Stimulated activated CD8-positive, alpha-beta memory T cell treated with anti-CD3 and anti-CD28 coated beads, Interleukin-15, amount 100 ng/mL, for 4 hours (primary cell): ENCODE measurements at places on chromosomes 4 and X.

DNA sequence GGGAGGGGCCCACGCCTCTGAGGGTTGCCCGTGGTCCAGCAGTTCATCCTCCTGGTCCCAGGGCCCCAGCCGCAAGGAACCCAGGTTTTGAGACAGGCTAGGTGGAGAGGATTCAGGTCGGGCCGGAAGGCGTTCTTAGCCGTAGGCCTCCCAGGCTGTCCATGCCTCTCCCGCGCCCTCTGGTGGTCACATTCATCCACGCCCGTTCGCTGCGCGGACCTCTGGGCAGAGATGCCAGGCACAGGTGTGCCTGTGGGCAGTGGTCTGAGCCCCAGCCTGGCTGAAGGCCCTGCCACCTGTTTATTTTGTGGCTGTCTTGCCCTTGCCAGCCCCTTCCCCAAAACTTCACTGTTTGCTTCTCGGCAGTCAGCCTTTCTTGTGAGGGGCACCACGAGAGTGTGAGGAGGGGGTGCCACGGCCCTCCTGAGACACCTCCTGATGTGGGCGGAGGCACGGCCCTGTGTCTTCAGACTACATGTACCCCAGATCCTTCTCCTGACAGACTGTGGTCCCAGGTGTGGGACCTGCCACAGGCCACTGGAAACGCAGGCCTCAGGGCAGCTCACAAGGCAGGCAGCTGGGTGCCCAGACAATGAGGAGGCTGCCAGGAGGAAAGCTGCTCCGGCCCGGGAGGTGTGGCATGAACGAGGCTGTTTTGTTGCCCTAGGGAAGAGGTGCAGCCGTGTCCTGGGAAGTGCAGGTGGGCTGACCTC, 5.0 kb downstream of the UVSSA start:
- peak; percentile 60 for DNase-seq

DNA sequence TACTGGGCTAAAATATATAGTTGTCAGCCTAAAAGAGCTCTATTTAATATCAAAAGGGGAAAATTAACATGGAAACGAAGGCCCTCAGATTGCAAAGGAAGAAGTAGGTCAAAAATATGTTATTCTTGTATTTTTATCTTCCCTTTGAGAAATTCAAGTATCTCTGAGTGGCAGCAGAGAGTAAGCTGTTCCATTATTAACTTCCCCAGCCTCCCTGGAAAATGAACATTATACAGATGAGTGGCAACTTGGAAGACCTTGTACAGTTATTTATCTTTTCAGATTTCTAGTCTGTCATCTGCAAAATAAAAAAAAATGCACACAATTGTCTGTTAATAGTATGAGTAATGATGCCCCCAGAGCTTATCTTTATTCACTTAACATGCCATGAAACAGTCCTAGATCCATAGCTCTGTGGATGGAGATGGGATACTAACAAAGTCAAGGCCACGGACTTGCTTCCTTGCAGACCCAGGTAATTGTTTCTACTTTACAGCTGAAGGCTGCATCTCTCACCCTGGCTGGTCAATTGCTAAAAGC, 93.0 kb downstream of the CORIN start:
- DNase-seq: no peak

- no peak for DNase-seq
These were observed 180.6 kb downstream of the RNF150 start for GRCh38 chr4:140952717-140953116.

- no peak for DNase-seq
These were observed 1.0 kb downstream of the SHISA3 start for GRCh38 chr4:42398171-42398870.

DNA sequence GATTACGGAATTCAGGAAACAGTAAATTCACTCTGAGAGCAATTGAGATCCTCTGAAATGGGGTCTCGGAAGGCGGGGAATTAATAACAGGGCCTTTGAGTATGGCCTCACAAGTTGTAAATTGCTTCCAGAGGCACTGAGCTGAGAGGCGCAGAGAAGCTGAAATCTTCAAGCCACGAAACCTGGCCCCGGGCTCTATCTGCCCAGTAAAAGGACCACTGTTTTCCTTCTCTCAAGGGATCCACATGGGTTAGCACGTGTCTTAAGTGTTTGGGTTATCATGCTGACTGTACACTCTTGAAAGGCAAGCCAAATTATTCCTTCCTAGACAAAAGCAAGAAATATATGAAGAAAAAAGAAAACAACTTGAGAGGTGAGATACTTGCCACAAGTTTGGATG, 1012.9 kb upstream of the FTHL17 start:
- no peak for DNase-seq

- no peak for DNase-seq
These were observed 60.0 kb downstream of the FHIP1A start for GRCh38 chr4:151468715-151469696.

DNA sequence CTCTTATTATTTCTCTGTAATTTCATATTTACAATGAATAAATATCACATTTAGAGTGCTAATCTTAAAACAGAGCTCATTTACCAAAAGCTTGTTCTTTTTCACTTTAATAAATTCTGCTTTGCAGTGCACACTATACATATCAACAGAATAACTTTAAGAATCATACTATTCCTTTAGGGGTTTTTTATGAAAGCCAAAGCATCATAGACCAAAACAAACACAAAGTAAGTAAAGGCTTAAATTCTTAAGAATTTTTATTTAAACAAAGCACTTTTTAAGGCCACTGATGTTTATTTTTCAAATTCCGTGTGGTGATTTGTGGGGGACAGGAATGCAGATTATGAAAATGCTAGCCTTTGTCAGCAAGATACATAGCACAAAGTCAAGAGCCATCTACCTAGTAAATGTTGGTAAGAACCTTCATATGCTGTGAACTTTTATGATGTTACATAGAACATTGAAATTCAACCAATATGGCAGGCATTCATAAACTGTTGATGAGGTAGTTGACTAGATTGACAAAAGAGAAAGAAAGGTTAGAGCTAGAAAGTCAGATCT, 17.8 kb downstream of the TIGD2 start:
- no peak for DNase-seq

DNA sequence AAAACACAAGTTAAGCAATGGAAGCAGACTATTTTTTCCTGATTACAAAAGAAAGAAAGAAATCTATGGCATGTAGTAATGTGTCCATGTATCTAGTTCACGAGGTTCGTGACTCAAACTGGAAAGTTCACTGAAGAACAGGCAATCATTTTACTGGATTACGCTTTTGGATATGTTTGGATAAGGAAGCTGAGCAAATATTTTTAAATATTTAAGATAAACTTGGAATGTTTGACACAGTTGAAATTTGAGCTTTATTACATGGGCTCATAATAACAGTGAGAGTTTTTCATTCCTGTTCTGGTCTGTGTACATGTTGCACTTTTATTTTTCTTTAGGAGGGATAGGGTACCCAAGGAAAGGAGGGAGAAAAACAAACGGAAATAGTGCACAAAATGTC, 244.2 kb upstream of the GK2 start:
- DNase-seq: no peak

GRCh38 chrX:2311501-2311900, 189.3 kb downstream of the DHRSX start:
- DNase-seq: no peak

GRCh38 chr4:190020790-190021717, 6.0 kb downstream of the FRG2 start:
- no peak for DNase-seq

DNA sequence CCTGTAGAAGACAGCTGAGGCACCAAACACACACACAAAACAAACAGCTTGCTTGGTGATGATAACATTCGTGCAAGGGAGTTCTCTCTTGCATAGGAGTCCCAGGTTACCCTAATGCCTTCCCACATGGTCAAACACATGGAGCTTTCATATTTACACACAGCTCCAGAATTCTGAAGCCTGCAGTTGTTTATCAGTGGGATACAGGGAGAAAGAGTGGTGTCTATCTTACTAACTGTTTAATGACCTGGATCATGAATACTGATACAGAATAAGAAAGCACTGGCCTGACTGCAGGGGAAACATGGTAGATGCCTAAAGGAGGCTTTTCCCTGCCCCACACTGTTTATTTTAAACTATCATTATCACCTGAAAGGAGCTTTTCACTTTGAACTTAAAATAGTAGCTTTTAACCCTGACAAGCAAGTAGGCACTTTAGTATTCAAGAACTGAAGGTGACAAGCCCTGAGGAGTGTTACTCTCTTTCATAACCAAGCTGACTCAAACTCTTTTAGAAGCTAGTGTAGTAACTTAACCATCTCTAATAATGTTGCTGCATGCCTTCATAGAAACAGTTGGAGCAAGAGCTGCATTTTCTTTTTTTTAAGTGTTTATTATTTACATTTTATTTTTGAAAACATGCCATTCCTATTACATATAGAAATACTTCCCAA, 15.6 kb downstream of the TET2 start:
- DNase-seq: no peak

- DNase-seq: no peak
These were observed 3.2 kb upstream of the UXT start for GRCh38 chrX:47662144-47662657.

DNA sequence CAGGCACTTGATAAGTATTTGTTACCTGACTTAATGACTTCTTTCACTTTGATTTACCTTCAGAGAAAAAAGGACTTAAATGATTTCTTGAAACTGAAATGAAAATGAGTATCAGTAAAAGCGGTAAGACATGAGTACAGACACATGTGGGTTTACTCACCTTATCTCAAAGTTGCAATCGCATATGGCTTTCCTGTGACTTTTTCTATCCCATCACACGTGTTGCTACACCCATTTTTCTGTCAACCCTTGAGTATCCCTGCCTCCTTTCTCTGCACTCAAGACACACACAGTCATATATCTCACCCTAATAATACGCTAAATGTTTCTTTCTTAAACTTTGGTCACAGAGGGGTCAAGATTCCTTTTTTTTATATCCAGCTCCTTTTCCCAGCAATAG, 11.0 kb upstream of the ARHGEF38 start:
- no peak for DNase-seq

- no peak for DNase-seq
These were observed 86.7 kb downstream of the RFC1 start for GRCh38 chr4:39279416-39279815.

DNA sequence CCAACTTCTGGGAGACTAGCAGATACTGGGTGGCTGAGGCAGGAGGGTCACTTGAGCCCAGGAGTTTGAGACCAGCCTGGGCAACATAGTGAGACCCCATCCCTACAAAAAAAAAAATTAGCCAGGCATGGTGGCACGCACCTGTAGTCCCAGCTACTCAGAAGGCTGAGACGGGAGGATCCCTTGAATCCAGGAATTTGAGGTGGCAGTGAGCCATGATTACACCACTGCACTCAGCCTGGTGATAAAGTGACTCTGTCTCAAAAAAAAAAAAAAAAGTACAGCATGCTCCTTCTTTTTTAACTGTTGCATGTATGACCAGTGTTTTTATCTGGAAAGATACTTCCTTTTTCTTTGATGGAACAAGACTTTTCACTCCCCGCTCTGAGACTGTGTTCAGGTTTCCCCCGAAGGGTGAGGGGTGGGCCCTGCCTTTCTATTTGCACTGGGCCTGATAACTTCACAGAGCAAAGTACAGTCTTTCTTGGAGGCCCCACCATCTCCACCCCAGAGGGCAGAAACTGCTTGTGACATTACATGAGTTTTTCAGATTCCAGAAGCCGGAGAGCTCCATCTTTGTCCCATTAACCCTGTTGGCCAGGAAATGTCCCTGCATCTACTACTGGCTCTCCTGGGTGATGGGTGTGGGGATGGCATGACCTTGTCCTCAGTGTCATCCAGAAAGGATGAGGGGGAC, 35.2 kb downstream of the NYX start:
- no peak for DNase-seq

- no peak for DNase-seq
These were observed 18.9 kb downstream of the LAMP2 start for GRCh38 chrX:120450163-120450562.

DNA sequence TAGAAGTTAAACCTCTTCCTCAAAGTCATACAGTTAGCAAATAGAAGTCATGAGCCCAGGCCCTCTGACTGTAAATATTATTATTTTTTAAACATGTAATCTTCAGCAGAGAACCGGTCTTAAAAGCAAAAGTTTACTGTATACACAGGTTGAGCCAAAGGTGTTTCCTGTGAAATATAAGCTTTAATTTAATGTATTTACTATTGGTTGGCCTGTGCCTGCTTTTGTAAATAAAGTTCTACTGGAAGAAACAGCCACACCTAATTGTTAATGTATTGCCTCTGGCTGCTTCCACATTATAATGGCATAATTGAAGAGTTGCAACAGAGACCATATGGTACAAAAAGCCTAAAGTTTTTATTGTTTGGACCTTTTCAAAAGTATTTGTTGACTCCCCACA, 61.0 kb upstream of the PRDM8 start:
- no peak for DNase-seq

- no peak for DNase-seq
These were observed 14.8 kb upstream of the RASGEF1B start for GRCh38 chr4:81486502-81486901.

DNA sequence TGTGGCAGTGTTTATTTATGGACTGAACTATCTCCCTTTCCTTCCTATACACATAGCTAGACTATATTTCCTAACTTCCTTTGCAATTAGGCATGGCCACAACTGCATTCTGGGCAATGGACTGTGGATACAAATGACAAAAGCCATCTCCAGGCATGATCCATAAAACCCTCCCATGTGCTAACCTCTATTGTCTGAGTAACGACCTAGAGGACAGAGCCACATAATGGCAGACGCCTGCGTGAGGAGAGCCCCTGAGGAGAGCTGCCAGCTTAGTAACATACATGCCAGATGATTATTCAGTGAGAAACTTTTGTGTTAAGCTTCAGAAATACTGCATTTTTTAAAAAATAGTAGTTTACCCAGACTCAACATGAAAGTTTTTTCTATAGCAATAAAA, 142.9 kb downstream of the ADGRA3 start:
- no peak for DNase-seq

DNA sequence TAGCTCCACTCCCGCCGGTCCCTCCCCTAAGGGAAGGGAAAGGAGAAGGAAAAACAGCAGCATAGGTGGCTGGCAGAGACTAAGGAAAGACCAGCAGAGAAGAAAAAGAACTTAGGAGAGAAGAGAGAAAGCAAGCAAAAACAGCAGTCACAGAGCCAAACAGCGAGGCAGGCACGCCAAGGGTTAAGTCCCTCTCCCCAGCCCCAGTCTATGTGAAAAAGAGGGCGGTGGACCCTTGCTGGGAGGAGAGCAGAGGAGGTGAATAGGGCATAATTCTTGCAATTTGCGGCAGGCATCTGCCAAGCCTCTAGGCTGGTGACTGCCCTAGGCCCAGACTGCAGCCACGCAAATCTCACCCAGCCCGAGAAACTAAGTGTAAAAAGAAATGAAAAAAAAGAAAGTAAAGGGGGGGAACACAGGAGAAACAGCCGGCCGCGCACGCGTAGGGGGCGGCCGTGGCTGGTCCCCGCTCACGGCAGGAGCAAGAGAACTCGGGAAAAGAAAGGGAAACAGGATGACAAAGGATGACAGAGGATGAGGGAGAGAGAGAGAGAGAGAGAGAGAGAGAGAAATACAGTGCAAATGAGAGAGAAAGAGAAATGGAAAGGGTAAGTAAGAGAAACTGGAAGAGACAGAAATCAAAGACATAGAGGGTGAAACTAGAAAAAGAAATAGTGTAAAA, 48.6 kb downstream of the MAGEA9 start:
- no peak for DNase-seq
